NCI-H2171 (cell line): ENCODE measurements at places on chromosomes 7 and 10.

DNA sequence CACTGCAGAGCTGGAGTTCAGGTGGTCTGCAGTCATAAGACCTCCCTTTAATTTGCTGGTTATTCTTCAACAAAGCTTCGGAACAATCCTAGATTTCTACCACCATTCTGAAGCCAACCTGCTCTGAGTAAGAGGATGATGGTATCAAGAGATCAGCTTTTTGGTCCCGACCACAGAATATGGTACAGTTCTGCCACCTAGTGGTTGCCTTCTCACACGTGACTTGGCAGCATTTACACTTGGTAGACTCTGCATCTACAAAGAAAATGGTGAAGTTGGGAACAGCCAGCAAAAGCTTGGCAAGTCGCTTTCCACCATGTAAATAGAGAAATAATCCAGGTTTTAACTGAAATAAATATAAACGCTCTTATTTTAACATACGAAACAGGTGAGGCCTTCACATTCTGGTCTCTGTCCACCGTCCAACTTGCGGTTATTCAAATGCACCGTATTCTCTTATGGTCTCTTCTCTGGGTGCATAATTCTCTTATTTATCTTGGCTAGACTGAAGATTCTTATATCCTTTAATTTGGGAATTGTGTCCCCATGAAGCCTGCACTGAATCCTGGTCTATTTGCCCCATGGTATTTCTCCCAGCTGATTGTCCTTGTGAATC lies 173.9 kb upstream of the GRM3 start:
- DNase-seq, result peak; percentile 60

DNA sequence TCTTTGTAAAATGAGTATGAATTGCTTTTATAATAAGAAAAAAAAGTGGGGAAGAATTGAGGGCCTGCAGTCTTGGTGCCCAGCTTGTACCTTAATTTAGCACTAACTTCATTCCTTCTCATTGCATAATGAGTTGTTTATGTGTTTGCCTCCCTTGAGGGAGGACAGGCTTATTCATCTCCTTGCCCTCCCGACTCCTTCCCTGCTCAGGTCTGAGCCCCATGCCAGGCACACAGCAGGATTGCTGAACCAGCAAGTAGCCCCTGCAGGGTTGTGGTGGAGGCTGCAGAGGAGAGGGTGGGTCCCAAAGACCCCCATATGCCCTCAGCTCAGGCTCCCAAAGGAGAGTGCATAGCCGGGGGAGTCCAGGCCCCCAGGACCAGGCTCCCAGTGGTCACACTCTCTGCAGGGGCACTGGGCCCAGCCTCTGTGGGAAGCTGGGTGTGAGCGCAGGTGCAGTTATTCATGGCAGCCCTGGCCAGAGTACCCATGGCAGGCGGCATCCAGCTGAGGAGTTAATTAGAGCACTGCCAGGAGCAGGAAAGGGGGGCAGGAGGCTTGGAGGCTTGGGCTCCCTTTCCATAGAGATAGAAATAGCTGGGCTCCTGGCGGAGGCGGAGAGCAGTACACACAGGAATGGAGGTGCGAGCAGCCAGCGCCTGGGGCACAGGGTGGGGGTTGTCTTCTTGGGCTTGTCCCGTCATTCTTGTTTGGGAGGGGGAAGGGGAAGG lies 28.2 kb upstream of the GOLGA7B start:
- DNase-seq, result no peak

DNA sequence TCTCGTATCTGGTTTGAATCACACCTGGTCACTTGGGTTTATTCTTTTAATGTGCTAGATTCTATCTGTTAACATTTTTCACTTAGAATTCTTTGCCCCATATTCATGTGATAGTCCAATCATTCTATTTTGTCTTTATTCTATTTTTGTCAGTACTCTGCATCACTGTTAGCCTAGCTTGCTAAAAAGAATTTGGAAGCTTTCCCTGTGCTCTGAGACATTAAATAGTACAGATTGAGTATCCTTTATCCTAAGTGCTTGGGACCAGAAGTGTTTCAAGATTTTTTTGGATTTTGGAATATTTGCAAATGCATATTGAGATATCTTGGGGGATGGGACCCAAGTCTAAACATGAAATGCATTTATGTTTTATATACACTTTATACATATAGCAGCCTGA lies 51.0 kb downstream of the RALA start:
- DNase-seq, result no peak

- no peak for DNase-seq
These were observed 280.4 kb downstream of the GLRX3 start for GRCh38 chr10:130416334-130417150.

- DNase-seq, result no peak
These were observed 66.9 kb downstream of the SEMA3D start for GRCh38 chr7:85119934-85120333.

- no peak for DNase-seq
These were observed 32.8 kb downstream of the KCNH2 start for GRCh38 chr7:150945171-150945852.

GRCh38 chr7:138004936-138005335 lies 3.0 kb upstream of the CREB3L2 start:
- no peak for DNase-seq

DNA sequence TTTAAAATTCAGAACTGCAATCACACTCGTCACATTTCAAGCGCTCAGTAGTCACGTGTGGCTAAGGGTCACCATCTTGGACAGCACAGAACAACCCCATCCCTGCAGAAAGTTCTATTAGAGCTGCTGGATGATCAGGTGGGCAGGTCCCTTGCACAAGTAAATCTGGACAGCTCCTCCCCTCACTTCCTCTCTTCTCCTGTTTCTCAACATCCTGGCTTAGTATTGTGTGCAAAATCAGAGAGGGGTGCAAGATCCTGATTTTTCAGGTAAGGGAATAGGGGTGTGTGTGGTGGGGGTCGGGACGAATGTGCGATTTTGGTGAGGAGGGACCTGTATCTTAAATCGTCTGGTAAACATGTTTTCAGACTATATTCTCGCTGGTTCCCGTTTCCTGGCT lies at the start of gene GIMAP4:
Gene GIMAP4 (plus strand): TSS at position 222 of the 400 bp plus-strand sequence. CDS start 2,512 bp downstream, outside the sequence.
- DNase-seq, result no peak

DNA sequence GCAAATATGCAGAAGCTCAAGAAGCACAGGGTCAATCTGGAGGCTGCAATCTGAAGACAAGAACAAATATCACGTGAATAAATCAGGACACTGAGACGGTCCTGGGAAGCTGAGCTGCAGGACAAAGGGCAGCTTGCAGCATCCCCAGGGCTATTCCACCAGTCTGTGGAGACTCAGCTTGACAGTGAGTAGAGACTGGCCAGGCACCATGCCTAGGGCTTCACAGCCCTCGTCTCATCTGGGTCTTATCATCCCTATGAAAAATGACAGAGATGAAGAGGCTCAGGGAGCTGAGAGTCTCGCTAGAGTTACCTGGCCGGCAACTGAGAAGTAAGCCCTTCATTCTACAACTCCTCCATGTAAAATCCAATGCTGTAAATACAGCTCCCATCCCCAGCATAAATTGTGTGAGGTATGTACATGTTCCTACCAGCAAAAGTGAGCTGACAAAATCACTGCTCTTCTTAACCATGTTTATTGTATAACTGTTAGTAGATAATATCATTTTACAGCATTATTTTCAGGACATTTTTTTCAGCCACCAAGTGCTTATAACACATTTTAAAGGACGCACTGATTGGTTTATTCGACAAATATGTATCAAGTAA lies 186.6 kb upstream of the IGFBP3 start:
- DNase-seq, result no peak

DNA sequence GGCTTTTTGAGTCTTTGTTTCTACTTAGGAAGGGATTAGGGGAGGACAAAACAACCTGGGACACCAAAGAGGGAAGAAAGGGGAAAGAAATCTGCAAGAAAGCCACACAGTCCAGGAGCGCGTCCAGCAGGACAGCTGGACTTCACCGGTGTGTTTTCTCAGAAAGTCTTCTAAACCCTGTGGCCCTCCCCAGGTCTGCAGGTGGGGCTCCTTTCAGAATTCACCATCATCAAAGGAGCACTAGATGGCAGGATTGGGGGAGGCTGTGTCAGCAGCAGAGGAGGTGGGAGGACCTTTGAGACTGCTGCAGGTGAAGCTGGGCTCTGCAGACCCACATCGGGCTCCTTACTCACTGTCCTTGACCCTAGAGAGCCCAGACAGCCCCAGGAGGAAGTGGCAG lies 13.9 kb upstream of the DRGX start:
- DNase-seq, result no peak

DNA sequence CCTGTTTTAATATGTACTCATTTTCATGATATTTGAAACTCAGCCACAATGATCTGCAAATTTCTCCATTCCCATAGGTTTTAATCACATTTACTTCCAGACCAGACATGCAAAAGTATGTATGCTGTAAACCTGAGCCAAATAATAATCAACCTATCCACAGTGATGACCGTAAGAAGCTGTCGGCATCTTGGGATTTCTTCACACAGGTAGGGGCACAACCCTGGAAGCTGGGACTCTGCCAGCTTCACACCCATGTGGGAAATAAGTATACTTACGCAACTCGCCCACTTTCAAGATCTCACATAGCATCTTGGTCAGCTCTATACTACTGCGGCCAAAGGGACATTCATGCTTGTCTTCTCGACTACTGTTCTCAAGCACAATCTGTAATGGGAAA lies 352.3 kb downstream of the ELMO1 start:
- no peak for DNase-seq

- no peak for DNase-seq
These were observed 98.2 kb downstream of the TNS3 start for GRCh38 chr7:47483604-47484273.

GRCh38 chr7:87047-87446 lies 105.3 kb upstream of the FAM20C start:
- DNase-seq, result no peak

DNA sequence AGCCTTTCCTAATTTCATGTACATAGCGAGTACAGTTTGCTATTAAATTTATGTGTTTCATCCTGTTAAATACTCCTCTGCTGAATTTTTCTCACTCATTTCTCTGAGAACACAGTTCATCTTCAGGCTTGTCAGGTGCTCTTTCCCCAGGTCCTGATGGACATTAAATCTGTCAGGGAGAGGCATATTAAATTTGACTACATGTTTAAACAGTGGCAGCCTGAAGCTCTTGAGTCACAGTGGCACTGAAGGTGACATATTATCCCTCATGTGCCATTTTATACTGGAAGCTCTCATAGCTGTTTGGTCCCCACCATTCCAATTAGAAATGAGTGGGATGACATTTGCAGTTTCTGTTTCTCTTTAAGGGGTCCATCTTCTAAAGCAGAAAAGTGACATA lies 1089.6 kb upstream of the SORCS1 start:
- DNase-seq, result no peak

DNA sequence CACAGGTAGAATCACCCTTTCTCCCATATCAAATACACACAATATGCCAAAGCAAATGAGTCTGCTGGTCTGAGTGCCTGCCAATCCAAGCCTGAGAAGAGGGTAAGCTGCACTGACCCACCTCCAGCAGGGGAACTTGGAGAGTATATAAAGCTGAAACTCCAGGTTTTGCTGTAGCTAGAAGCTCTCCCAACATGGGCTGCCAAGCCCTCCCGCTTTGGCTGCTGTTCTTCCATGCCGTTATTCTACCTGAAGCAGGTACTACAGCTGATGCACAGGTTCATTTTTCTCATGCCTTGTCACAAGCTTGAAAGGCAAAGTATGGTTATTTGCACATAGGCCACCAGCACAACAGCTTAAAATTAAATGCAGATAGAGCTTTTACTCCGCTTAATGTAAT lies 21.5 kb upstream of the C10orf120 start:
- no peak for DNase-seq
